ENCODE measurements at places on chromosomes 6 and 20. TPM values are rescaled to one million over a fixed set of nuclear protein-coding genes. Genes with fewer than 3 reads are reported as not detected.

GRIK2 gene
- polyA plus RNA-seq: not detected

SDHAF4 gene
- 7.4 TPM for polyA plus RNA-seq

GPSM3 gene
- 178 TPM for polyA plus RNA-seq

THEMIS gene
- polyA plus RNA-seq: 110 TPM

DYNLRB1 gene
- 246 TPM for polyA plus RNA-seq

Measured in naive thymus-derived CD4-positive, alpha-beta T cell (primary cell).